ENCODE measurements at places on chromosomes 6 and 20.
A peak's percentile ranks its signal among the peaks of the same experiment; 100 is the strongest.

DNA sequence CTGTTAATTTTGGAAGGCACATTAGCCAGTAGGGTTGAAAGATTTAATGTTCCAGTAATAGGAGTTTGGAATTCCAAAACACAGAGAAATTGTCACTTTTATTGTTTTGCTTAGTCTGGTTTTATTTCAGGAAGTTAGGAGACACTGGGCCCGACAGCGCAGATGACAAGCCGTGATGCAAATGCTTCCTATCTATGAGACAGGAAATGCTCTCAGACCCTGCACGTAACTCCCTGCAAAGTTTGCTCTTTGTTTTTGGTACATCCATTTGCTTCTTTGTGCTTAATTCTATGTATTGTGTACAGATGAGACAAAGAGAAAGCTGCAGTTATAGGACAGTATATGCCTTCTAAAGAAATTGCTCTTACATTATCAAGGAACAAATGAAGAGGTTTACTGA is 201.6 kb upstream of the SGK1 start:
- DNase-seq = no peak

DNA sequence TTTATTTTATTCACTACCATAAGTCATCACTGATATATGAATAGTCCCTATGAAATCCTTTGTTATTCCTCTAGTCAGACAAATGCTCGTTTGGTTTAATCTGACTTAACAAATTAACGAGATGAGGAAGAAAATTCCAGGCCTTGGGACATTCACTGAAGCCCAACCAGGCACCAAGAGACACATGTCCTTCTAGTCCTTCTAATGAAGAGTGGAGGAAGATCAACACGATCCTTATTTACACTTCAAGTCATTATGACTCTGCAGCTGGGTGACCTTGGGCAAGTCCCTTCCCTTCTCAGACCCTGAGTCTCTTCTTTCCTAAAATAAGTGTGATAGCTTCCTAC is 117.5 kb downstream of the CEBPB start:
- DNase-seq = no peak

DNA sequence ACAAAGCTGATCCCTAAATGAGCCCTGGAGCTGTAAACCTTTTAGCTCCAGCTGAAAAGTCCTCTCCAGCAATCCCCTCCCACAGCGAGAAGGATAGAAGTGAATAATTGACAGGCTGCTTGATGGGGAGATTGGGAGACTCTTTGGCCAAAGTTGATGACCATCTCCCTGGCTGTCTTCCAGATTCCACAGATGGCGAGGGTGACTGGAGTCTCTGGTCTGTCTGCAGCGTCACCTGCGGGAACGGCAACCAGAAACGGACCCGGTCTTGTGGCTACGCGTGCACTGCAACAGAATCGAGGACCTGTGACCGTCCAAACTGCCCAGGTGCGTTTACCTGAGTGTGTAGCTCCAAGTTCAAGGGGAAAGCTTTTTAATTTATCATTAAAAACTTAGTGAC is 67.3 kb downstream of the ISM1 start:
- DNase-seq = no peak

- no peak for DNase-seq
Observed at GRCh38 chr6:131840441-131840840, 32.6 kb downstream of the ENPP1 start.

GRCh38 chr6:125797886-125798444 is 7.2 kb downstream of the NCOA7 start:
- DNase-seq = no peak

DNA sequence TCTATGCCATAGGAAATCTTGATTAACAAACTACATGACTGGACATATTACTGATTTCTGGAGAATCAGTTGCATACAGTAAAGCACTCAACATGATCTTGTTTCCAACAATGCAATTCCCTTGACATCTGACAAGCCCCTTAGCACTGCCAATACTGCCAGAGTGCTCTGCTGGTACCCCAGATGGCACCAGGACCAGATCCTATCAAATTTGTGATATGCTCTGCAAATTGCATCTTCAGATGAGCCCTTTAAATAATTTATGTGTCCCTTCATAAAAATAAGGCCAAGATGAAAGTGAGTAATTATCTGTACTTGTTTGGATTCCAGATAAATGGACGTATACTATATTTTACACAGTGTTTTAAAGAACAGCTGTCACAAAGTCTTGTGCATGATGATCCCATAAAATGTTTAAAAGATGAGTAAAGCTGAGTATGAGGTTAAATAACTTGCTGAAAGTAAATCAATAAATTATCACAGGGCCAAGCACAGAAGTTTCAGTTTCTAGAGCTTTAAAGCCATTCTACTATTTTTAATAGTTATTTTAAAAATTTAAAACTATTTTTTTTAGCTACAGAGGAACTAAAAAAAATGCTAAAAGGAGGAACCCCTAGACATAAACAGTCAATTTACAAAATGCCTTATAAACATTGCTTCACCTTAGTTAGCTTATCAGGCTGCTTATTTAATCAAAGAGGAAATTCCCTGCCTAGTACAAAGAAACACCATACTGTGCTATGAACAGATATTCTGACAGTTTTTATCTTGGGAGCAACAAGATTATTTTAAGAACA is 42.1 kb downstream of the NUDT3 start:
- DNase-seq = no peak

DNA sequence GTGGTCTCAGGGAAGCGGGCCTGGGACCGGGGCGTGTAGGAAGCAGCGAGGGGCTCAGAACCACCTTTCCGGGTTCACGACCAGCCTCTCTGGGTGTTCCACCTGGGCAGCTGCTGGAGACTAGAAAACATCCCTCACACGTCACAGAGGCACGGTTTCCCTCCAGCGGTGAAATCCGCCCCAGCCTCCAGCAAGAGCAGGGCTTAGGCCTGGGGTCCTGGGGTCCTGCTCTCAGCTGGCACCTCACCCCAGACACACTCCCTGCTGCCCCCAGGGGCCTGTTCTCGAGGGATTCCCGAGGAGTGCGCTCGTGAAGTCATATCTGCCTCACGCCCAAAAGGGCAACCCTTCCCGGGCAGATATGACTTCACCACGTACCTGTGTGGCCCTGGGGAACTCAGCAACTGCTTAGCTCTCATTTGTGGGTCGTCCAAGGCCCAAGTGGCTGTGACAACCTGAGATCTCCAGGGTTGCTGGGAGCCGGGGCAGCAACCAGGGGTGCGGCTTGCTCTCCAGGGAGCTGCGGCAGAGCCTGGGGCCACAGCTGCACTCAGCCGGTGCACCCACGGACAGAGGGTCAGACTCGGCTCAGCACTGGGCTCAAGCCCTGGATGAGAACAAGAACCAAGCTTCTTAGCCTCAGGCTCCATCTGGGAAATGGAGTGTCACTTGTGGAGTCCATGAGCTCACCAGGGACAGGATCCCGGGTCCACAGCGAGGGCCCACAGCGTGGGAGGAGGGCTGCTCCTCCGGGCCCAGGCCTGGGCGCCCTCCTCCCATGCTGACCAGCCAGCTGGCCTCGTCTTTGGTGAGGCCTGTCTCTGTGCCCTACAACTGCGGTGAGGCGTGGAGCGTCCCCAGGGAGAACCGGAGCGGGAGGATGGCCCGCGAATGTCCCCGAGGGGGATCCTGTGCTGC is 661 bp downstream of the FNDC11 start:
- no peak for DNase-seq

- no peak for DNase-seq
Observed at GRCh38 chr6:9257215-9257614, 821.9 kb upstream of the SLC35B3 start.

DNA sequence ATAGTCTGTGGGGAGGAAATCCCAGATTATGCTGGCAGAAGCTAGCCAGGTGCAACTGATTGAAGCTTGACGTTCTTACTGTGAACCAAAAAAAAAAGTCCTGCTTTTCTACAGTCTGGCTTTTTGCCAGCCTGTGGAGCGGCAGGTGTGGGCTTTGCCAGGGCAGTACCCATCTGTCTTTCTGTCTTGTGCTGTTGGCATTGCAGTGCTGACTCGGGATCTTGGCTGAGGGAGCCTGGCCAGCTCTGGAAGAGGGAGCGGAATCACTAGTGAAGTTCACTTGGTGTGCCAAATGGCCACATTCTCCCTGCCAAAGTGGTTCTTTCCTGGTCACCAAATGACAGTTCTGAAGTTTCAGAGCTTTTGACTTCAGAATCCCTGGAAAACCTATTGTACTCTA is 5.0 kb downstream of the KIF3B start:
- DNase-seq = no peak

DNA sequence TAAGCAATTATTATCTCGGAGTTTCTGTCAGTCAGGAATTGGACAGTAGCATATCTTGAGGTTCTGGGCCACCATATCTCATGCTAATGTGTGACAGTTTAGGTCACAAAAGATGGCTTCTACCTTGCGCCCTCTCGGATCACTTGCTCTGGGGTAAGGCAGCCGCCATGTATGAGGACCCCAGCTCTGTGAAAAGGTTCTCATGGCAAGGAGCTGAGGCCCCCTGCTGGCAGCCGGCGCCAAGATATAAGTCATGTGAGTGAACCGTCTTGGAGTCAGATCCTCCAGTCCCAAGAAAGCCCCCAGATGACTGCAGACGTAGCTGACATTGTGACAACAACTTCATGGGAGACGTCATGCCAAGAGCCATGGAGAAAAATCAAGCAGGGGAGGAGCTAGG is 670.8 kb downstream of the KIF16B start:
- DNase-seq = no peak

GRCh38 chr6:15877231-15877630 is 214.4 kb upstream of the DTNBP1 start:
- DNase-seq = no peak

- no peak for DNase-seq
Observed at GRCh38 chr6:52162940-52163908, 23.0 kb upstream of the IL17A start.

DNA sequence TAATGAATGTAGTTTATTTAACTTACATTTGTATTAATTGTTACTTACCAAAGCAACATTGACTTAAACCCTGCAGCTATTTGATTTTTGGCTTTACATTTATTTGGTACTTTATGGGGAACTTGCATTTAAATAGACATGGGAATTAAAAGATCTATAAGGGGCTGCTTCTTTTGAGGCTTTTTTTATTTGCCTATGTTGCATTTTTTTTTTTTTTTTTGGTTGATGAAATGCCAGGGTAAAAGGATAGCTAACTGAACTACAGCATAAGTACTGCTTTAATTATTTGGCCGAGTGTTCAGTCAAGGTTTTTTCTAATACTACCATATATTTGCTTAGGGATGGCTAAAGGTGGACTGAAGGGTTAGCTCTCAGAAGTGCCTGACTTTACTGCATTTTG is 62.5 kb upstream of the CDH4 start:
- no peak for DNase-seq

DNA sequence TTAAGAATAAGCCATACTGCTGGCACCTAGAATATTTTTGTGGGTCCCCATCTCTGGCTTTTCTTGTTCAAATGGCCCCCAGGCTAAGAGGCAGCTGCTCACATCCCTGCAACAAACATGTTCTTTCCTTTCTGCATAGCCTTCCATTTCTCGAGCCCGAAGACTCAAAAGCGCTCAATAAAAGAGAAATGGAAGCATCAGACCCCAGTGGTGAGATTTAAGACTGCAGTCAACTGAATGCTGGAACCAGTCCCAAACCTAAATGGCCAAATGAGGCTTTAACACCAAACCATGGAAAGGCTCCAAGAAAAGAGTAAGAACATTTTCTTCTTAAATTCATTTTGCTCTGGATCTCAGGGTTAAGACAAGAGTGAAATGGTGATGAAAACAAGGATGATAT is 122.1 kb upstream of the TRAF3IP2 start:
- DNase-seq = no peak

DNA sequence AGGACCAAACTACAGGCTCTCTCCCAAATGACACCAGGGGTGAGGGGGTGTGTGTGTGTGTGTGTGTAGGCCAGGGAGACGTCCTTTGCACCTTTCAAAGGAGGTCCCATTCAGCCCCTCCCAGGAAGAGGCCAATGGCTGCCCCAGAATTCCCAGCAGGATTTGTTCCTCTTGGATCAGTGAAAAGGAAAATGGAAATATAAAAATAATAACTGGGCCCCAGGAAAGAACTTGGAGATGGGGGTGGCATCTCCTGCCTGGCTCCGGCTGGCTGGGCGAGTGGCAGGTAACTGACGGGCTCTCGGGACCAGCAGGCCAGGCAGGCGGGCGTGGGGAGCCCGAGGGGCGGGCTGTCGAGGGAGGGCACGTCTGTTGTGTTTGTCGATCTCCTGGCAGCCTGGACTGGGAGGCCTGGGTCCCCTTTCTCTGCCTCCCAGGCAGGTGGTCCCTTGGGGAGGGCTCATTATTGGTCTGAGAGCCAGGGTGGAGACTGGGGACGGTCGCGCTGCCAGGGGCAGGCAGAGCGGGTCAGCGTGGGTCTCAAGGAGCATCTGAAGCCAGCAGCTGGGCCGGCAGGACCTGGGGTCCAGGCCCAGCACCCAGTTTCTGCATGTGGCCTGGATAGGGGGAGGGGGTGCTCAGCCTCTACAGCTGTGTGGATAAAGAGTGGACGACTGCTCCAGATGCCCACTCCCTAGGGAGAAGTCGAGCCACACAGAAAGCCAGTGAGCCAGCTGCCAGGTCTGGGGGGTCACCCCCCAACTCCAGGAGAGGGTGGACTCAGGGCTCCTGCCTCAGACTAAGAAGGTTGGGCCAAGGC is 3.1 kb downstream of the NOL4L start:
- DNase-seq = no peak

- DNase-seq = peak; percentile 21
Observed at GRCh38 chr20:330233-331149, 5.1 kb downstream of the SOX12 start.

DNA sequence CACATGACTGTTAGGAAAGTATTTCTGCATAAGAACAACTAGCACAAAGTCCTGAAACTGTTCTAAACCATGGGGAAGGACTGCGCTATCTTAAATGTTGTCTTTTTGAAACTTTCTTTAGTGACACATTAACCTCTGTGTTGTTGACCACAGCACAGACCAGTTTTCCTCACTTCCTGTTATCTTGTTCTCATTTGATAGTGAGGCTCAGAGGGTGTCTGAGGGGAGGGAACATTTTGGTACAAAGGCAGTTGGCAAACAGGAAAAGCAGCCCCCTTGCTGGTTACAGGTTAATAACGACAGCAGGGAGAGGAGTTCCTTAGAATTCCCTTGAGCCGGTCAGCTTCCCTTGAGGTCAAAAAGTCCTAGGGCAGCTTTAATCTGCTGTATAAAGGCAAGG is 143.5 kb upstream of the BMP2 start:
- DNase-seq = no peak

Data from skeletal muscle cell (primary cell).